Left lung (tissue), 14 donors: ENCODE measurements at places on chromosomes 12 and 14.

GRCh38 chr12:116687888-116688287, 50.0 kb downstream of the SPRING1 start:
- no peak for DNase-seq

- no peak for DNase-seq
These were observed 266.8 kb upstream of the SRRM4 start for GRCh38 chr12:118714500-118714899.

DNA sequence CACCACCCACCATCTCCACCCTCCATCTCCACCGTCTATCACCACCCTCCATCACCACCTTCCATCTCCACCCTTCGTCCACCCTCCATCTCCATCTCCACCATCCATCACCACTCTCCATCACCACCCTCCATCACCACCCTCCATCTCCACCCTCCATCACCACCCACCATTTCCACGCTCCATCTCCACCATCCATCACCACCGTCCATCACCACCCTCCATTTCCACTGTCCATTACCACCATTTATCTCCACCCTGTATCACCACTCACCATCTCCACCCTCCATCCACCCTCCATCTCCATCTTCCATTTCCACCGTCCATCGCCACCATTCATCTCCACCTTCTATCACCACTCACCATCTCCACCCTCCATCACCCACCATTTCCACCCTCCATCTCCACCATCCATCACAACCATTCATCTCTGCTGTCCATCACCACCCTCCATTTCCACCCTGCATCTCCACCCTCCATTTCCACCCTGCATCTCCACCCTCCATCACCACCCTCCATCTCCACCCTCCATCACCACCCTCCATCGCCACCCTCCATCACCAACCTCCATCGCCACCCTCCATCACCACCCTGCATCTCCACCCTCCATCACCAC, 6.1 kb upstream of the CEP170B start:
- no peak for DNase-seq

DNA sequence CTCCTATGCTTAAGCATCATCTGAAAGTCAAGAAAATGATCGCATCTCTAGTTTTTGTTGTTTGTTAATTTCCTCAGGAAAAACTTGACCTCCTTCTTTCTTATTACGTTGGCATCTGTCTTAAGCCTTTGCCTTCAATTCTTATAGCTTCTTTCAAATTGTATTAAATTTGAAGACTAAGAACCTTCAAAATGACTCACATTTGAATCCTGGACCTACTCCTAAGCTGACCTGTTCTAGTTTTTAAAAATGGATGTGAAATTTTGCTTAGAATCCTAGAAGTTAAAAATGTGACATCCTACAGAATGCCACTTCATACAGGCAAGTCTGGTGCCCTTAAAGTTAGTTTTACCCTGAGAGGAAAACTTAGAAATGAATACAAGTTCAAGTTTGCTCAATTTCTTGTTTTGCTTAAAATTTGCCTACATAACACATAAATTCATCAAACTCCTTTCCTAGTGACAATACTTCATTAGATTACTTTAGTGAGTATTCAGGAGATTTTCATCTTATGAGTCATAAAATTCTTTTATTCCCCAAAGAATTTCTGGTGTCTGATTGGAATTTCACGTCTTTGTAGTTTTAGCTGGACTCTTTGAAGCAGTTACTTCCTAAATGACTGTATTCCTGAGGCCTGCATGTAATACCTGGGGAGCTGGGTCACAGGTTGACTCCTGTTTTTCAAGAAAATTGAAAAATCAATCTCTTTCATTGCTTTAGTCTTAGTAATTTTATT, 152.3 kb downstream of the MSRB3 start:
- DNase-seq = no peak

DNA sequence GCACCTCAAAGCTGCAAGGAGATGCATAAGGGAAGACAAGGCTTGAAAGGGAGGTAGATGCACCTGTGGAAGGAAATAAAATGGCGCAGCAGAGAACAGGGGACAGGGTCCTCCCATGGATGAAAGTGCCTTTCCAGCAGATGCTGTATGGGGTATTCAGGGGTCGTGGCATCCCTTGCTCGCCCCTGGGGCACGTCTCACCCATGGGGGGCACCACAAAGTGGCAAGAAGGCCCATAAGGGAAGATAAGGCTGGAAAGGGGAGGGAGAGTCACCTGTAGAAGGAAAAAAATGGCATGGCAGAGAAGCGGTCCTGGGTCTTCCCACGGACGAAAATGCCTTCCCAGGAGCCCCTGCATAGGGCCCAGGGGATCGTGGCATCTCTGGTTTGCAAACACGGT, 265.1 kb downstream of the ALG10 start:
- no peak for DNase-seq

DNA sequence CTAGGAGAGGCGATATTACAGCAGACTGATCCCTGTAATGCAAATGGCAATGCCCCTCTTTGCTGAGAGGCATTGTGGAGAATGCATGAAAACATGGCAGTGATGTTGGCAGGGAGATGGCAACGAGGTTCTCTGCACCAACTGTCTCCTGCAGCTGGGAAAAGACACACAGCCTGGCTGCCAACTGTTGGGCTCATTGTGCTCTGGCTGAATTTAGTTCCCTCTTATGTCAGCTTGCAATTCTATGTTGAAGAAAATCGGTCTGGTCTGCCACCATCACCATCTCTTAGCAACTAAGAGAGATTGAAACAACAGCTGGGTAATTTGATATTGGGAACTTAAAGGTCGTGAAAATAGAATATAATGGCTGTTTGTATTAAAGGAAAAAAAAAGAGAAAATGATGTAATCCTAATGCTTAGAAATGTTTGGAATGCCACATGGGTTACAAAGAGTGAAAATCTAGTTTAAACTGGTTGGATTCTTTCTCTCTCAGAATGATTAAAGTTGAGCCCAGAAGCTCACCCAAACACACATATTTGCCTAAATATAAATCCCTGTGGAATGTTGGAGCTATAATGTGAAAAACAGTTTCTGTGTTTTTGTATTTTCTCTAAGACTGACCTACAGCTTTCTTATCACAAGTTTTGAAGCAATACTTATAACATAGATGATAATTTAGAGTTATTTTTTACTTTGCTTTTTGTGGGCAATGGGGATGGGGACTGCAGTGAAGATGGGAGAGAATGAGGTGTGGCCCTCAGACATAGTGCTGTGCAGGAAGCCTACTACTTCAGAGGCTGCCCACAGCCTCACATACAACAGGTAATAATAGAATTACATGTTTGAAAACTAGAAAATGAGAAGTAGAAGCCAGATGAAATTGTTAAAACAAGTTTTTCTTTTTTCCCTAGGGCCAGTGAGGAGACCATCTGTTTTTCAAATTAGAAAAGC, 143.7 kb downstream of the AKAP6 start:
- peak; percentile 56 for DNase-seq
